Mesenteric fat pad (tissue), 1 donor: ENCODE measurements at places on chromosomes 5 and 9.

DNA sequence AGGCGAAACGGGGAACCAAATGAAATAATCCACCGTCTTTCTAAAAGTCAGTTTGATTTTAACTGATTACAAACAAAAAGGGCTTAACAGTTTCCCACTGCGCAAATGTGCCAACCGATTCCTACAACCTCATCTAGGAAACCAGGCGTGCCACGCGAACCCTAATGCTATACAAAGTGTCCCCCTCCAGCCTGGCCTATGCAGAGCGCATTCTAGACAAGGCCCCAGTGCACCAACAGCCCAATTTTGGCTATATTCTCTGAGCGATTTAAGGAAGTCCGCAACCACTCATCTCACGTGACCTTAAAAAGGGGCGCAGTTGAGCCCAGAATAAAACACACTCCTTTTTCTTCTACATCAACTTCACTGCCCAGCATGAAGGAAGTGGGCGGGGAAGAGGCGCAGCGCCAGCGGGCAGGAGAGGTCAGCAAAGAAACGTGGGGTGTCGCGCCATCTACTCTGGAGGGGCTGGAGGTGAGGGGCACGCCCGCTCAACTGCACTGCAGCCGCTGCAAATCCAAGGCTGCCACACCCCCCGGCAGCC is 779 bp downstream of the FAM13B start:
- no peak for DNase-seq

DNA sequence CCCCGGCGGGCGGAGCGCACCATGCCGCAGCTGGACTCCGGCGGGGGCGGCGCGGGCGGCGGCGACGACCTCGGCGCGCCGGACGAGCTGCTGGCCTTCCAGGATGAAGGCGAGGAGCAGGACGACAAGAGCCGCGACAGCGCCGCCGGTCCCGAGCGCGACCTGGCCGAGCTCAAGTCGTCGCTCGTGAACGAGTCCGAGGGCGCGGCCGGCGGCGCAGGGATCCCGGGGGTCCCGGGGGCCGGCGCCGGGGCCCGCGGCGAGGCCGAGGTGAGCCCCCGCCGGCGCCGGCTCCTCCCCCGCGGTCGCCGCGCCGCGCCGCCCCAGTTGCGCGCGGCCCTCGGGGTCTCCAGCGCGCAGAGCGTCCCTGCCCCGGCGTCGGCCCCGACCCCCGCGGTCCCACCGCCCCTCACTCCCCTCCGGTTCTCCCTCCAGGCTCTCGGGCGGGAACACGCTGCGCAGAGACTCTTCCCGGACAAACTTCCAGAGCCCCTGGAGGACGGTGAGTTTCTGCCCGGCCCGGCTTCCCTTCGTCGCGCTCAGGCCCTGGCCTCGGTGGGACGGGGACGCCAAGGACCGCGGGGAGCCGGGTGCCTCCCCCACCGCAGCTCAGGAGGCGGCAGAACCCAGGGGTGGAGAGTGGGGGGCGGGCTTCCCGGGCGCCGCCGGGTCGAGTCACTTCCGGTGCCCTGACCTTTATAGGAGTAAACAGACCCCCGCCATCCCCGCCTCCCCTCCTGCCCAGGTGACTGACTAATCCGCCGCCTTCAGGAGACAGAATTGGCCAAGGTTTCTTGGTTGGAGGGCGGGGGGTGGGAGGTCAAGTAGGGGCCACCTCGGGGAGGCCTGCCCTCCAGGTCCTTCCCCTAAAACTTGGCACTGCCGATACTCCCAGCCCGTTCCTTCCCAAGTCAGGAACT is 665 bp downstream of the TCF7 start:
- no peak for DNase-seq

DNA sequence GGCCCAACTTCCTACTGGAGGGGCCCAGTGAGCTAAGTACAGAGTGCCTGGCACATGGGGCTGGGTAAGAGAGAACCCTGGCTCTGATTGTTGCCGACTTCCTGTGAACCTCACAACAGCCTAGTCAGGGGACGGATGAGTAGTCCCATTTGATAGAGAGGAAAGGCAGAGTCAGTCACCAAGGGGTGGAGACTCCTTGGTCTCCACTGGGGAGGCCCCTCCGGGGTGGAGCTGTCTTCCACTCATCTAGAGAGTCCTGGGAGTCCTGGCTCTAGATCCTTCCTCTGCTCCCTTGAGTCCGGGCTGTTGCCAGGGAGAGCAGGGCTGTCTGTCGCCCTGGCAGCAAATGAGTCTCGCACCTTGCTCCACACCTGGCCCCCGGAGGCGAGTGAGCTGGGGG is 8.0 kb downstream of the GRK6 start:
- DNase-seq = no peak

DNA sequence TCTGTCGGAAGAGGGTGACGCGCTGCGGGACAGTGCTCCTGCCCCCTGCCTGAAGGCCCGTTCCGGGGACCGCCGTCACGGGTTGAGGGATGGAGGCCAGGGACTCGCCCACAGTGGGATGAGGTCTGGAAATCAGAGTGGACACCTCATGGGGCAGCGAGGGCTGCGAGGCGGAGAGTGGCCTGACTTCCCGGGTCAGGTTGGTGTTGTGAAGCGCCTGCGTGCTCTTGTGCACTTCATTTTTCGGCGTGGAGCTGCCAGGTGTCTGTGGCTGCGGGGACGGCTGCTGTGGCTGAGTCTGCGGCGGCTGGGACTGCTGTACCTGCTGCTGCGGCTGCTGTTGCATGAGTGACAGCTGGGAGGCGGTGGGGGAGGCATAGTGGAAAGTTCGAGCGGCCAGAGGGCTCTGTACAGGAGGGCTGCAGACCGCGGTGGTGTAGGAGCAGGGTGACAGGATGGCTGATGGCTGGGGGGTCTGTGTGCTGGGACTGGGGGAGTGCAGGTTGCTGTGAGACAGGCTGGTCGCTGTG is 434.1 kb downstream of the HCN1 start:
- DNase-seq = no peak

DNA sequence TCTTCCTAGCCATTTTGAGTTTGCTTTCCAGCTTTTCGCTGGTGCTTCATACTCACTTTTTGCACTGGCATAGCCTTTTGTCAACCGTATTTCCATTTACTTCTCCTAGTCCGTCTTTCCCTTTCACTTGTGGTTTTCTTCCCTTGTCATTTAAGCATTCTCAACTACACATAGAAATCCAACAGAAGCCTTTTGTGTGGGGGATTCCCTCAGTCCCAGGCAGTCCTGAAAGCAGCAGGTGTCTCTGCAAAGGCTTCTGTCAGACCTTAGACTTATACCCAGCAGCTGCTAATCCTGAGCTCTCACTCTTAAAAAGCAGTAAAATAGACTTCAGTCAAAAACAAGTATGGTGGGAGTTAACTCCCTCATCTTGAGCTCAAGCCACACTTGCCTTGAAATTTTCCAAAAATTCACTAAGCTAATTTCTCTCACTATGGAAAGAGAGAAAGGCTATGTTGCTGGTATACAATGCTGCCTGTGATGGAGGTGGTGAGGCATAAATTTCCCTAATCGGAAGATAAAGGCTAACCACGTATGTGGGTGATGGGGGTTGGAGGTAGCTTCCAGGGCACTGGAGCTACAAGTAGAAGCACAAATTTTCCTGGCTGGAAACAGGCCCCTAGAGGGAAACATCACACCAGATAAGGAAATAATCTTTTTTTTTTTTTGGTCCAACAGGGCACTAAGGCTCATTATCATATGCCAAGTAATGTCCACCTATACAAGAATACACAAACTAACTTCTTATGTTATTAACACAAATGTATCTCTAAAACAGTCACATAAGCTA is 34.8 kb upstream of the IFNK start:
- DNase-seq = no peak

GRCh38 chr9:116152941-116153764 is 438 bp upstream of the PAPPA start:
- DNase-seq = no peak

GRCh38 chr5:157870837-157871834 is 12.2 kb upstream of the CLINT1 start:
- no peak for DNase-seq

GRCh38 chr5:109739741-109740728 is 50.3 kb downstream of the MAN2A1 start:
- no peak for DNase-seq

DNA sequence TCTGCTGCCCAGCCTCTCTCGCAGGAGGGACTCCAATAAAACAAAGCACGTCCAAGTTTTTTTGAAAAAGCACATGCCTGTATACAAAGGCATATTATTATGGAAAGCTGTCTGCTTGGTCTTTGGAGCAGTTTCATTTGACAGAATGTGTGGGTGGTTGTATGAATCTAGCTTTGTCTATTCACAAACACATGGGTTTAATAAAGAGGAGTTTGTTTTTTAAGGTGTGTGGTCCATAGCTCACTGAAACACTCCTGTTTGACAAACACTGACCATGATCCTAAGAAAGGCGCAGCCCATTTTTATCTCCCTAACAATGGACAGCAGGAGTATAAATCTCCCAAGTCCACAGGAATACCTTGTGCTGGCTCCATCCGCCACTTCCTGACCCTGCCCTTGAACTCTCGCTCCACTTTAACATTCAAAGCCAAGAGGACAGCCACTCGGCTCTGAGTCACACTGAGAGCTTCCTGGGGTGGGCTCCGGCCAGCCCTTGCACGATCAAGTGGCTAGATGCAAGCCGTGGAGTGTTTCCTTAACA is 371.9 kb downstream of the EBF1 start:
- no peak for DNase-seq

DNA sequence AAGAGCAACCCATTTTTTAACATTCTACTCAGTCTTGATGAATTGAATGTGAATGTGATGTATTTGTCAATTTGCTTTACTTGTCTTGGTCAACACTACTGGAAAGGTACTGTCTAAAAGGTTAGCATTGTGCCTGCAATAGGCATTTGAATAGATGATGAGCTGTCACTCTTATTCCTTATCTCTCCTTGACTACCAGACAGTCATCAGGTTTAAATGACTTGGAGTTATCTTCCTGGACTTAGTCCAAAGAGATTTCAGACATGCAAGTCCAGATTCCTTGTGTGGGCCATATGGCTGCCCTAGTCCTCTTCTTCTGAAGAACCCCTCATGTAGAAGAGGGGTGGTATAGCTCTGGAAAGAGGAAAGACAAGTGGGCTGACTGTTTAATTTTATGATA is 4.8 kb downstream of the ARHGEF28 start:
- DNase-seq = no peak

- DNase-seq = no peak
These were observed 229.0 kb upstream of the PAPPA start for GRCh38 chr9:115924669-115924987.
